Stimulated activated CD4-positive, alpha-beta T cell treated with anti-CD3 and anti-CD28 coated beads, Interleukin-1b, Interleukin-23, amount 100 ng/mL, for 1 hour (primary cell): ENCODE measurements at places on chromosomes 7 and 10.

GRCh38 chr7:18831943-18832342 lies 285.5 kb downstream of the TWIST1 start:
- DNase-seq, result no peak

DNA sequence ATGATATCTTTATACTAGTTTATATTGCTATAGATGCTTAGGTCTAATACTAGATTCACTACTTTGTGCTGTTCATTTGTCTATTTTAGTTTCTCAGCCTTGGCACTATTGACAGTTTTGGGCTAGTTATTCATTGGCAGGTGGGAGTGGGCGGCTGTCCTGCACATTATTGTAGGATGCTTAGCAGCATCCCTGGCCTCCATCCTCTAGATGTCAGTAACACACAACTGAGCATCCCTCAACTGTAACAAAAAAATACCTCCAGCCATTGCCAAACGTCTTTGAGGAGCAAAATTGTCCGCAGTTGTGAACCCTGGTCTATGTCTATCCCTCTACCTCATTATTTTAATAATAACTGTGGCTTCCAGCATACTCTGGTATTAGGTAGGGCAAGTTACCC lies 34.4 kb upstream of the PNLIP start:
- DNase-seq, result no peak

GRCh38 chr7:148044173-148044572 lies 546.4 kb upstream of the C7orf33 start:
- no peak for DNase-seq

DNA sequence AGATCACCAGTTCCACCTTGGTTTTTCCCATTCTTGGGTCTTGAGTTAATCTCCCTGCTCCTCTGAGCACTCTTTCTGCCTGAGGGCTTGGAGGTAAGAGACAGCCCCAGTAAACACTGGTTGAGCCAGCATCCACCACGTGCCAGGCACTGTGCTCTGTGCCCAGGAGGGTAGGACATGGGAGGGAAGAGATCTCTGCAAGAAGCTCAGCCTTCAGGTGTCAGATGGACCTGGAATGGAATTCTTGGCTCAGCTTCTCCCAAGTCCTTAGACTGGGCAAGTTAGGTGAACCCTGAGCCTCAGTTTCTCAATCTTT lies 2.5 kb downstream of the ZYX start:
- no peak for DNase-seq

DNA sequence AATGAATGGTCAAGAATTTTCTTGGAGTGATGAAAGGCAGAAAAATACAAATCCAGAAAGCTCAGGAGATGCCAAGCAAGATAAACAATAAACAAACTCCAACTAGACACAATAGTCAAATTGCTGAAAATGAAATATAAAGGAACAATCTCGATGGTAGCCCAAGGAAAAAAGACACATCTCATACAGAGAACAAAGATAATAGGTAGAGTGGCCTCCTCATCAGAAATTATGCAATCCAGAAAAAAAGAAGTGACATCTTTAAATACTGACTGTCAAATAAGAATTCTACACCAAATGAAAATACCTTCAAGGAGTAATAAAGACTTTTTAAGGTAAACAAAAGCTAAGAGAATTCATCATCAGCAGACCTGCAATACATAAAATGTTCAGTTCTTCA lies 150.4 kb downstream of the ANK3 start:
- no peak for DNase-seq

GRCh38 chr7:140304191-140304799 lies 94.0 kb downstream of the SLC37A3 start:
- no peak for DNase-seq

DNA sequence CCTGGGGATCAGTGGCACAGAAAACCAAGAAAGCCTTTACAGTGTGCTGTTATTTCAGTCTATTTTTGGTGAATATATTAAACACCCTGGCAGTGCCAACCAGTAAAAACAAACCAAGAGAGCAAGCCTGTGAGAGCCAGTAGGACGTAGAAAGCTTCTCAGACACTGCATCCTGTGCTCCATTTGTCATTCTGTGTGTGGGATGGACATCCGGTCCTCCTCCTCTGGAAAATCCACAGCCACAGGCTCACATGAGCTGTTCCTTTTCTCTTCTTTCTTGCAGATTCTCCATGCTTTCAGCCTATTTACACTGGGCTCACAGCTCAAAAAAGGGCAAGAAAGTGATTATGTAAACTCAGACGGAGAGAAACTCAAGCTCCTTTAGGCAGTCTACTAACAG lies 119.7 kb upstream of the YAE1 start:
- no peak for DNase-seq

DNA sequence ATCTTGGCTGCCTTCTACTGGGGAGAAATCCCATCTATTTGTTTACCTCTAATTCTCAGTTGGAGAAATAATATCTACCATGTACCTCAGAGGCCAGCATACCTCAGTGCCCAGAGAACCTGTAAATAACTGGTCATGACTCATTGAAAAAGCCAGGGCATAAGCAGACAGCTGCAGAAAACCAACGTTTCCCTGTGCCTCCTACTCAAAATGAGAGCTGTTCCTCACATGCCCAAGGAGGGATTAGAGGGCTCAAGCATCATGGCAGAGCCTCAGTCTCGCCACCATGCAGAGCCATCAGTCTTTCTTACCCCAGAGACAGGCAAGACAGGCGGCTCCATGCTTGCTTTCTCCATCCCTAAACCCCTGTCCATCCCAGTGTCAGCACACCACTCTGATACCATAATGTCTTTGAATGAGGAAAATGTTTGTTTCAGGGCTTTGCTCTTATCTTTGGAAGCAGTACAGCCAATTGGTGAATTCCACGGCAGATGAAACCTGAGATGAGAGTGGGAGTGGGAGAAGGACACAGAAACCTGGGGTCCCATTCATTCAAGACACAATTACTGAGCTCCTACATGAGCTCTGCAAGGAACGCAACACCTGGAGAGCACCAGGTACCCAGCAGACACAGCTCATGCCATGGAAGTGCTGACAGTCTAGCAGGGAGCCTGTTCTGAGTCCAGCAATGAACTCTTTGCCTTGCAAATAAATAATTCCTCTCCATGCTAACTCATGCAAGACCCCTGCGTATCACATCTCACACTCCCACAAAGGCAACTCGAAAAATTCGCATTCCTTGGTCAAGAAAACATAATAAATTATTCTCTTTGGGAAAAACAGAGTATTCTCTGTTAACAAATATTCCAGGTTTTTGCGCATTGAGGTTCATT lies 21.1 kb downstream of the PON1 start:
- no peak for DNase-seq

GRCh38 chr7:13201628-13202027 lies 514.2 kb downstream of the ARL4A start:
- DNase-seq, result no peak

GRCh38 chr7:21923658-21924057 lies 22.0 kb downstream of the CDCA7L start:
- no peak for DNase-seq
